Stimulated activated CD8-positive, alpha-beta memory T cell treated with anti-CD3 and anti-CD28 coated beads, Interleukin-4, amount 100 ng/mL, for 48 hours (primary cell): ENCODE measurements at places on chromosomes 3 and 15.

- no peak for DNase-seq
Measured at GRCh38 chr3:101464235-101464634, 48.8 kb downstream of the SENP7 start.

DNA sequence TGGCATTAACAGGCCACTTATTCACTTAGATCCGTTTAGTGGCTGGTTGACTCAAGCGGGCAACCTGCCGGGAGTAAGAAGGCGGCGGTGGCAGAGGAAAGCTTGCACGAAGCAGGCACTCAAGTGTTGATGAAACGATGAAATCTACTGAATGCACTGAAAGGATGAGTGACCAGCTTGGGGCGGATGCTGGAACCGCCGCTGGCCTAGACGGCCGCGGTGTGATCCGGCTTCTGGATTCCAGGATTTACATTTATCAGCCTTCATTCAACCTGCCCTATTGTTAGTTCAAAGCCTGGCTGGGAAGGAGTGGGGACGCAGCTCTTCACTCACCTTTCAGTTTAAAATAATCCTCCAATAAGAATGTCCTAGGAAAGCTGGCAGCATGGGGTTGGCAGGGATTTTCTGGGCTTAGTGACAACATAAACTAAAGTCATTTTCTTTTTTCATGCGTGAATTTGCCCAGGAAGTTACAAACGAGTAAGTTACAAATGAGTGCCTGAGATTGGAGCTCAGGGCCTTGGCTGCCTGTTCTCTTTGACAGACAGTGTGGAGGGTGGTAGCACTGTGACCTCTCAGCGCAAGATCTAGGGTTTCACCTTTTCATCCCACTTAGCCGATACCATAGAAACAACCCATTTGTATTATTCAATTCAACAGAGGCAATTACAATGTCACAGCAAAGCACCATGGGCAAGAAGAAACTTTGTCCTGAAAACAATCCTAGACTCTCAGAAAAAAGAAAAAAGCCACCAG lies 1.1 kb upstream of the PLCH1 start:
- DNase-seq: no peak

GRCh38 chr15:26661748-26662147 lies 111.1 kb downstream of the GABRB3 start:
- no peak for DNase-seq

DNA sequence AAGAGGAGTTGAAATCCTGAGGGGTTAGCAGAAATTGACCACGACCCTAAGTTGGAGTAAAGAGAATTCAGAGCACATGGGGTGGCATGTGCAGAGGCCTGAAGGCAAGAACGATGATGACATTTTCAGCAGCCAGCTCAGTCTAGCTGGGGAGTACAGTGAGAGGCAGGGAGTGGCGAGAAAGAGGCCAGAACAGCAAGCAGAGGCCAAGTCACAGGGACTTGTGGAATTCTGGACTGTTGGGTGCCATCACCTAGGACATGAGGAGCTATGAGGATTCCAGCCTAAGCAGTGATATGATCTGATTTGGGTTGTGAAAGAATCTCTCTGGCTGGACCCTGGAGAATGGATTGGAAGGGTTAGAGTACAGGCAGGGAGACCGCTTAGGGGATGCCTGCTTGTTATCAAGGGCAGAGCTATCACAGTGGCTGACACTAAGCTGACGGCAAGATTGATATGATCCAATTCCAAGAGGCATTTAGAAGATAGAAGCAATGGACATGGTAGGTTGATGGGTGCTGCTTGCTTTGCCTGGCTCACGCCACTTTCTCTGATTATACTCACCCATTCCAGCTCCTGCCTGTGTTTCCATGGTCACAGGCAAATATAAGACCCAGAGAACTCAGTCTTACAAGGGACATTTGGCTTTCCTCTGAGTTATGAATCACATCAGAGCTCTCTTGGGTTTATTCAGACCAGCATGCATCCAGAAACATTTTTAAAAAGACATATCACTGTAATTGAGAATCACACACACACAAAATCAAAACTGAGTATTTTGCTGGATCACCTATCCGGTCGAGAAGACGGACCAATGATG lies 66.4 kb downstream of the LRTM1 start:
- DNase-seq: no peak

- DNase-seq: no peak
Measured at GRCh38 chr3:140917772-140918171, 23.9 kb upstream of the SLC25A36 start.

DNA sequence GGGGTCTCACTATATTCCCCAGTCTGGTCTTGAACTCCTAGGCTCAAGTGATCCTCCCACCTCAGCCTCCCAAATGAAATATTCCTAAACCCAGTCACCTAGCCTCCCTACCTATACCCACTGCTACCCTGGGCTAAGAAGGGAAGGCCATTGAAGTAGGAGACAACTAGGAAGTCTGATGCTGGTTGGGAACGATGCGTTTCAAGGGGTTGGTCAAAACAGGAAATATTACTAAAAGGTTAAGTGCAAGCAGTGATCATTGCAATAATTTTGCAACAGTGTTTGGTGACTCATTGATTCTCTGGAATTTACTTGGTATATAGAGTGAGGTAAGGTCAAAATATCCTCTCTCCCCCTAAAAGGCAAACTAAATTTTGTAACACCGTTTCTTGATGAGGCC lies 4.6 kb upstream of the UQCRC1 start:
- no peak for DNase-seq

DNA sequence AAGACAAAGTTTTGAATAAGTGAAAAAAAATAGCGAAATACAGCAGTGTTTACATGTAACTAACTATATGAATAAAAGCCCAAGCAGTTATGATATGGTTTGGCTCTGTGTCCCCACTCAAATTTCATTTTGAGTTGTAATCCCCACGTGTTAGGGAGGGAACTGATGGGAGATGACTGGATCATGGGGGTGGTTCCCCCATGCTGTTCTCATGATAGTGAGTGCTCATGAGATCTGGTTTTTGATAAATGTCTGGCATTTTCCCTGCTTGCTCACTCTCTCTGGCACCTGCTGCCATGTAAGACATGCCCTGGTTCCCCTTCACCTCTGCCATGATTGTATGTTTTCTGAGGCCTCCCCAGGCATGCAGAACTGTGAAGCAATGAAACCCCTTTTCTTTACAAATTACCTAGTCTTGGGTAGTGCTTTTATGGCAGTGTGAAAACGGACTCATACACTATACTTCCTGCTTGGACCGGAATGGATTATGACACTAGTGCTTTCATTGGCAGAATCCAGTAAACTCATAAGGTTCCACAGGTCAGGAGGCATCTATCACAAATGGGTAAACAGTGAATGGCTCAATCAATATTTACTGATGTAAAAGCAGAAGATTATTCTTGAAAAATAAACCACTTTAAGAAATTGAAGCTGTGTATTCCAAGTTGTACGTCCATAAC lies 192.1 kb downstream of the CBLB start:
- peak; percentile 61 for DNase-seq

GRCh38 chr3:63644212-63644797 lies 8.2 kb upstream of the SNTN start:
- no peak for DNase-seq

GRCh38 chr15:58459560-58459959 lies 27.8 kb downstream of the LIPC start:
- DNase-seq: no peak

DNA sequence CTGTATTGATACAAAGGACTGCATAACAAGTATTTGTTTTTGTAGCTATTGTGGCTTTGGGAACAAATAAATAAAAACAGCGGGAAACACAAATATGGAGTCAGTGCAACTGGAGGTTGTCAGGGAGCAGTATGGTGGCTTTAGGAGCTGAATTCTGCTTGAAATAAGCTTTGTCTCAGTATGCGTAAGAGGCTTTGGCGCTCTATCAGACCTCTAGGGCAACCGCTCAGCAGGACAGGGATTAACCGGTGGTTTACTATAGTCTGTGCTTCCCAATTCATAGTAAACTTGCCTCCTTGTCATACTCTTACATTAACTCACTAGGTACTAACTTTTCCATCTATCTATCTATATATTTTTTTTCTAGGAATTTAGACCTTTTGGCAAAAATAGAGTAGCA lies 104.6 kb downstream of the ZIC1 start:
- no peak for DNase-seq

GRCh38 chr15:92151741-92152140 lies 241.9 kb upstream of the ST8SIA2 start:
- no peak for DNase-seq

DNA sequence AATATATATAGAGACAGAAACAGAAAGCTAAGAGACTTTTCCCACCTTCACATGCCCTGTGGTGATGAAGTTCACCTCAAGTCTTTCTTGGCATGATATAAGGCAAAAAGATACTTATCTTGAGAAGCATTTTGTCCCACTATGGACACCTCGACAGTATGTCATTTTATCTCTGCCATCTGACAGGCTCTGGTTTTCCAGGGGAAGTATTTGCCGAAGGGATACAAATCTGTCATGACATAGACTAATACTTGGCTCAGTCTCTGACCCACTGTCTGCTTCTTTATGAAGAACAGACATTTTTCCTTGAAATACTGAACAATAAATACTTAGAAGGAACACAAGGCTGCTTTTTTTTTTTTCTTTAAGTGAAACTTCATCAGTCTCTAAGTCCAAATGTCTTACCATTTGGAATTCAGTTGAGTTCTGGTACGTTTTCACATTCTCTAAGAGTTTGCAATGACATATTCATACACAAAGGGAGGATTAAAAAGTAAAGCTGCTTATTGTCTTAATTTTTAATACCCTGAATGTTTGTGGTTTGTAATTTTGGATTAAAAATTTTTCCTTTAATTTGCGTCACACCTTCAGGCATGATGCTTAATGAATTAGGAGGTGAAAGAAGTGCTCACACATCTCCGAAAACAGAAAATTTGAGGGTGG lies 87.8 kb upstream of the LMOD3 start:
- no peak for DNase-seq

DNA sequence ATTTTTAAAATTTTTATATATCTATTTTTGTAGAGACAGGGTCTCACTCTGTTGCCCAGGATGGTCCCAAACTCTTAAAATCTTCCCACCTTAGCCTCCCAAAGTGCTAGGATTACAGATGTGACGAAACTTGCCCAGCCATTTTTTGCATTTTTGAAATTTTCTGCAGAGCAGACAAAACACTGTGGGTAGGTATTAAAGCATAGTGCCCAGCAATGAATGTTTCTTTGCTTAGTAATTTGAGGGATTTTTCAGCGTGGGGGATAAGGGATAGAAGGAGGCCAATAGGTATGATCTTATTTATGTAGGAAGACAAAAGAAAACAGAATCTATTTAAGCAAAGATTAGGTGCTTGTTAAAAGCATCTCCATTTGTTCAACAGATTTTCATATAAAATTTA lies 446.8 kb upstream of the DPH6 start:
- no peak for DNase-seq

GRCh38 chr3:172125963-172126457 lies 86.6 kb downstream of the FNDC3B start:
- no peak for DNase-seq

GRCh38 chr15:76178296-76179000 lies 118.7 kb downstream of the TMEM266 start:
- no peak for DNase-seq

GRCh38 chr3:17752436-17752835 lies 10.0 kb upstream of the TBC1D5 start:
- DNase-seq: no peak

DNA sequence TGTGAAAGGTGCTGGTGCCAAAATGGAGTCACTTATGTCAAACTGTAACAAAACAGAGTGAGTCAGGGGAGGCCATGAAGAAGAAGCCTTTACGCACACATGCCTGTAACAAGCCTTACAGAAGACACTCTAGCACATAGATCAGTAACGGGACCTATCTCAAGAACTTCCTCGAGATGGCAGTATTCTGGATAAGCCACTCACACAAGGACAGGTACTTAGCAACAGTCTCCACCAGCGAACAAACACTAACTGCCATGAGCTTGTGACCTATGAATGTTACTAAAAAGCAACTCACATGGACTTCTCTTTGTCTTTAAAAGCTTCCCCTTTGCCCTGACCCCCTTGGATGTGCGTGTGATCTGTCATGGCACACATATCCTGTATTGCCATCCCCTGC lies 235.1 kb downstream of the CD47 start:
- no peak for DNase-seq

- peak; percentile 35 for DNase-seq
Measured at GRCh38 chr3:37179144-37179967, 5.0 kb upstream of the LRRFIP2 start.
